Activated CD4-positive, alpha-beta memory T cell treated with anti-CD3 and anti-CD28 coated beads for 36 hours (primary cell): ENCODE measurements at places on chromosomes 3 and 15. TPM values are rescaled to one million over a fixed set of nuclear protein-coding genes. Genes with fewer than 3 reads are reported as not detected.

- DNase-seq, result no peak
Measured at GRCh38 chr3:162166543-162166942, 669.9 kb downstream of the OTOL1 start.

The LRRC3B gene
- total RNA-seq, result not detected

DNA sequence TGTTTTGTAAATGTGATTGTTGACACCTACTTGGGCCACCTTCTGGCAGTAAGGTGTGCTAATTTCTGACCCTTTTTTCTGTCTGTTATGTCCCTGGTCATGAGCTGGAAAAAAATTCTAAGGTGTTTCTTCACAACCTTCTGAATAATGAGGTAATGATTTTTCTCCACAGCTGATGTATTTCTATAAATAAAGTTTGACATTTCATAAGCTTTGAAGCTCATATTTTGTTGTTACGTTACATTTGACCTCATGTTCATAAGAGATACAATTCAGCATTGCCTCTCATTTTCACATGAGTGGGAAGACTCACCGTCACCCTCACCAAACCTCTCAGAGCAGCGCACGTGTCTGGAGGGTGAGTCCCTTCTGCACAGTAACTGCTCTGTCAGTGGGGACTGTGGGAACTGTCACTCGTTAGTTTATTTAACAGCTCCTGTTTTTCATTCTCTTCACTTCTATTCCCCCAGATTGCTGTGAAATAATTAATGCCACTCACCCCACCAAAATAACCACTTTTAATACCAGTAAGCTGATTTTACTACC lies 140.9 kb downstream of the PLCL2 start:
- DNase-seq, result peak; percentile 66

- DNase-seq, result no peak
Measured at GRCh38 chr15:80590761-80591355, 104.3 kb upstream of the ABHD17C start.

GRCh38 chr15:39786447-39787056 lies 3.9 kb upstream of the FSIP1 start:
- DNase-seq, result no peak

The FRG2C gene
- not detected for total RNA-seq

The ZNF860 gene
- total RNA-seq, result not detected

DNA sequence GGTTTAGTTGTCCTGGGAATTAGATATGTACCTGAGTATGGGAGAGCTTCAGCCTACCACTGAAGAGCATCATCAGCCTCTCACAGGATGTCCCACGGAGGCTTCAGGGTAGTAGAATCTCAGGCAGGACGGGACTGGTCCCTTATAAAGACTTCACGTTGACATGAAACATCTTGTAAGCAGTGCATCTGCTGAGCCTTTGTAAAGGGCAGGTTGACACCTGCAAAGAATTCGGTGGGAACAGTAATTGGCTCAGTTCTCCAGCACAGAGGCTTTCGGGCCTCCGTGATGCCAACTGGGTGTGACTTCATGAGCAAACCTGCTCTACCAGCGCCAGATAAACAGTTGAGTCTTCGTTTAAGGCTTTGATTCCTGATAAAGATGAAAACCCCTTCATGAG lies 26.9 kb upstream of the AVEN start:
- no peak for DNase-seq

GRCh38 chr3:128879991-128880390 lies 571 bp downstream of the ACAD9 start:
- peak; percentile 17 for DNase-seq

DNA sequence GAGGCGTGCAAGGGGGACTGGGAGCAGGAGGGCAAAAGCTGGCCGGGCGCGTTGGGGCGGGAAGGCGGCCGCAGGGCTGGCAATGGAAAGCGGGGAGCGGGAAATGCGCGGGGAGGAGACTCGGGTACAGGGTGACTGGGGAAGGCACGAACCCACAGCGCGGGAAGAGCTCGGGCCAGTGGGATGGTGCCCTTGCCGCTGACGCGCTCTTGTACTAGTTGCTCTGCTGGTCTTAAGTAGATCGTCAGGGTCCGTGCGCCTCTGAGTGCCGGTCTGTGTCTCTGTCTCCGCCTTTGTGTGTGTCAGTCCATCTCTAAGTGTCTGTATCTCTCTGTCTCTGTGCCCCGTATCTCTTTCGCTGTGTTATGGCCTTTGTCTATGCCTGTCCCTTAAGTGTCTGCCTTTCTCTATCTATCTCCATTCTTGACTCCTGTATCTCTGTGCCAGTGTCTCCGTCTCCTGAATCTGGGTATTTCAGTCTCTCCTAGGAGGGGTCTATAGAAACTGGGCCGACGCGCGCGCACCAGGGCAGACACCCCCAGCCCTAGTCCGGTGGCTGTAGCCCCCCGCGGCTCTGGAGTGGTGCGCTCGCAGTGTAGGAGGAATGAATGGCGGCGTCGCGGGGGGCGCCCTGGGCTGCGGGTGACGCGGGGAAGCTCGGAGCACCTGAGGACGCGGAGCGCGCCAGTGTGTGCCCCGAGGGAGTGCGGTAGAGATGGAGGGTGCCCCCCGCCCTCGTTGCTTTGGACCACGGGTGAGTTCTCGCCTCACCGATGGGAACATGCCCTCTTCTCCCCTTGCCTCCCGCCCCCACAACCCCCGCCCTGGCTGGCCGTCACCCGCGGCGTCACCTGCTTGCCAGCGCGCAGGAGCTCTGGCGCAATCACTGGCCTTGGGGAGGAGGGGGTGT lies 756 bp upstream of the CAMK2N2 start:
- peak; percentile 58 for DNase-seq

DNA sequence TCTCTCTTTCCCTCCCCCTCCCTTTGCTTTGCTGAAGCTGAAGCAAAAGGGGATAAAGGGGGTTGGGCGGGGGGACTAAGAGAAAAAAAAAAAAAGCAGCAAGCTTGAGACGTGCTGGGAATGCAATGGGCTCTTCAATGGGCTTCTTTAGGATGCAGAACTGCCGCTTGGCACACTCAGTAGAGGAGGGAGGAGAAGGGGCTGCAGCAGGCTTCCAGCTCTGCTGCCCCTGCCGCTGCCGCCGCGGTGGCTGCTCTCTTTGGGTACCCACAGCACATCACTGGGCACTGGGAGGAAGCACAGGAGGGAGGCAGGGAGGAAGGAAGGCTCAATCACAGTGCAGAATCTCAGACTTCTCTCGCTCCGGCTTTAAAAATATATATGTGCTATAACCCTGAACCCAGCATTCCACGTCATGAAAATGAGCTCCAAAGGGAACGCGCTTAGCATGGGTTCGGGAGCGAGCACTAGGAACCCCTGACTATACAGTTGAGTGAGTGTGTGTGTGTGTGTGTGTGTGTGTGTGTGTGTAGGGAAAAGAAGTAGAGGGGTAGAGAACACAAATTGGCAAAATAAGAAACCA lies 3.5 kb downstream of the SLITRK3 start:
- DNase-seq, result no peak

The ECE2 gene
- not detected for total RNA-seq

The EPHA6 gene
- total RNA-seq, result not detected

- DNase-seq, result no peak
Measured at GRCh38 chr3:9280451-9281219, 31.2 kb upstream of the SRGAP3 start.

GRCh38 chr3:49699281-49699979 lies 10.1 kb downstream of the RNF123 start:
- DNase-seq, result no peak

DNA sequence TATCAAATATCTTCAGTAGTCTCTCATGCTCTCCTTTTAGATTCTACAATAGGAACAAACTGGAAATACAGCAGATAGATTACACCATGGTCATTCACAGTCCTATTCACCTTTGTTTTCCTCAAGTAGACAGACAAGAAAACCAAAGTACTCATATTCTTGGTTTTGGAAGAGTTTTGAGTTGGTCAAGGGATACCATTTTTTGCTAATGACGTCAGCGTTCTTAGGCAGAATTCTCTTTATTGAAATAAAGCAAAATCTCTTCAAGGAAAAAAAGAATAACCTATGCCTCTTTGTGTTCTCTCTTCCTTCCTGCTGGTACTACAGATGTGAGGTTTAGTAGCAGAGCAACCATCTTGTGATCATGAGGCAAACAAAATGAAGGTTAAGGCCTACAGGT lies 268.3 kb upstream of the PDZRN3 start:
- no peak for DNase-seq

GRCh38 chr3:160707187-160707794 lies 30.3 kb downstream of the ARL14 start:
- DNase-seq, result no peak

- DNase-seq, result no peak
Measured at GRCh38 chr3:187291001-187291511, 481 bp downstream of the MASP1 start.

The GOLGA6L4 gene
- total RNA-seq, result 1.6 TPM

DNA sequence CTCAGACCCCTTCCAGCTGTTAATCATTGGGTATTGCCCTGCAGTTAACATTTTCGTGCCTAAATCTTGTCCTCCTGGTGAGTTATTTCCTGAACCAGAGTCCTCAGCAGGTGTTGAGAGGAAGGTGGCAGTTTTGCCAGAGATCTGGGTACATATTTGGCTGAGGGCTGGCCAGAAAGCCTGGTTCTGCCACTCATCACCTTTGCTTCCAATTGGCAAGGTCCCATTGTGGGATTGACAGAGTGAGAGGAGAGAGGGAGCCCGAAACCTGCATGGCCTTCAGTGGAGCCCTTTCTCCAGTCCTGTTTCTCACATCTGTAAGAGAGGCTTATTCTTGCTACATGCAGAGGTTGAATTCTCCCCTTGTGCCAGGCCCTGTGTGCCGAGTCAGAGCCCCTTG lies 8.9 kb upstream of the TKT start:
- no peak for DNase-seq

DNA sequence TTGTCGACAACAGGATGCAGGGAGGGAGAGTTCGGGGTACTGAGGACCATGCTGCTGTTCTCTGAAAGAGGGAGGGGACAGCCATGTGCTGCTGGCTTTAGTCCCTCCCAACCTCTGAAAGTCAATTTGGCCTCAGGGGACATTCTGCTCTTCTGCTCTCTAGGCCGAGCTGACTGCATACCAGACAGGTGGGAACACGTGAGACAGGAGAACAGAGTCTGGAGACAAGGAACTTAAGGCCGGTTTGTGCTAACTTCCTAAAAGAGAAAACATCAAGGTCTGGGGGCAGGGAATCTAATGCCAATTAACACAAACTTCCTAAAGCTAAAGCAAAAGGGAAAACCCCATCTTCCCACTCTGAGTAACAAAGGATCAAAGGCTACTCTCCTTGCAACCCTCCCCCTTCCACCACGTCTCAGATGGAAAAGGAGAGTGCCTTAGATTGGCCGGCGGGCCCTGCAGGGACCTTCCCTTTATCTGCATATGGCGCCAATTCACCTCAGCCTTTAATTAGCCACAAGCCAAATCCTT lies 41.0 kb downstream of the SLCO2A1 start:
- no peak for DNase-seq

DNA sequence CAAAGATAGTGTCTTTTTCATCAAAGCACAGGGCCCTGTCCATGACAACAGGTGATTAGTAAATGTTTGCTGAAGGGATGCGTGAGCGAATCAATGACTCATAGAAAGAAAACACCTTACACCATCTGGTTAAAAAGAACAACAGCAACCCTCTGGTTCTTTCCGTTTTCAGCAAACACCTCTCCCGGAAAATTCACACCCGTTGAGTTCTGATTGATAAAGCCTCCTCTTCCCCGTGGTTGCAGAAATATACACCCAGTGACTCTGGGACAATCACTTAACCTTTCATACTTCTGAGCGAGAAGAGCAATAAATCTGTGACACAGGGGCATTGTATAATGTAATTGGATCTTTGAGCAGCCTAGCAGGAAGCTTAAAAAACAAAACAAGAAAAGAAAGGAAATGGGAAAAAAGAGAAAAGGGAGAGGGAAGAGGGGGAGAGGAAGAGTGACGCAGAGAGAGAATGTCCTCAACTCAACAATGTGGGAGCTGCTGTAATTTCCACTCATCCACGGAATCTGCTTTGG lies 37.6 kb downstream of the ADAMTS9 start:
- no peak for DNase-seq

GRCh38 chr15:75114796-75115195 lies 86.9 kb upstream of the C15orf39 start:
- DNase-seq, result no peak

DNA sequence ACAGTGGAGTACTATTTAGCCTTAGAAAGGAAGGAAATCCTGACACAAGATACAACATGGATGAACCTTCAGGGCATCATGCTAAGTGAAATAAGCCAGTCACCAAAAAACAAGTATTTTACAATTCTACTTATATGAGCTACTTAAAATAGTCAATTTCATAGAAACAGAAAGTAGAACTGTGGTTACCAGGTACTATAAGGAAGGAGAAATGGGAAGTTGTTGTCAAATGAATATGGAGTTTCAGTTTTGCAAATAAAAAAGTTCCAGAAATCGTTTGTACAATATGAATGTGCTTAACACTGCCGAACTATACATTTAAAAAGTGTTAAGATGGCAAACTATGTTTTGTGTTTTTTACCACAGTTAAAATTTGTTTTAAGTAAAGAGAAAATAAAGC lies 26.8 kb downstream of the TRANK1 start:
- DNase-seq, result no peak

The HHATL gene
- total RNA-seq, result not detected

DNA sequence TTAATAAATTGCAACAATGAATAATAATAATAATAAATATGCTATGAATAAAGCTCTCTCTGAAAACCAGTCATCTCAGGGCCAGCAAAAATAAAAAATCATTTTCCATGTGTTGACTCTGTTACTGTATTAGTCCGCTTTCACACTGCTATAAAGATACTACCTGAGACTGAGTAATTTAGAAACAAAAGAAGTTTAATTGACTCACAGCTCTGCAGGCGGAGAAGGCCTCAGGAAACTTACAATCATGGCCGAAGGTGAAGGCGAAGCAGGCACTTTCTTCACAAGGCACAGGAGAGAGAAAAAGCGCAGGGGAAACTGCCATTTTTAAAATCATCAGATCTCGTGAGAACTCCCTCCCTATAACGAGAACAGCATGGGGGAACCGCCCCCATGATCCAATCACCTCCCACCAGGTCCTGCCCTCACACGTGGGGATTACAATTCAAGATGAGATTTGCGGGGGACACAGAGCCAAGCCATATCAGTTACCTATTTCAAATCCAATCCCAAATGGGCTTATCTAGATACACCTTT lies 224.1 kb downstream of the IGSF11 start:
- DNase-seq, result peak; percentile 26

GRCh38 chr15:31195871-31196270 lies 94.3 kb upstream of the TRPM1 start:
- DNase-seq, result no peak

- DNase-seq, result peak; percentile 22
Measured at GRCh38 chr3:57910990-57911389, 97.2 kb upstream of the FLNB start.

The NPAP1 gene
- not detected for total RNA-seq

DNA sequence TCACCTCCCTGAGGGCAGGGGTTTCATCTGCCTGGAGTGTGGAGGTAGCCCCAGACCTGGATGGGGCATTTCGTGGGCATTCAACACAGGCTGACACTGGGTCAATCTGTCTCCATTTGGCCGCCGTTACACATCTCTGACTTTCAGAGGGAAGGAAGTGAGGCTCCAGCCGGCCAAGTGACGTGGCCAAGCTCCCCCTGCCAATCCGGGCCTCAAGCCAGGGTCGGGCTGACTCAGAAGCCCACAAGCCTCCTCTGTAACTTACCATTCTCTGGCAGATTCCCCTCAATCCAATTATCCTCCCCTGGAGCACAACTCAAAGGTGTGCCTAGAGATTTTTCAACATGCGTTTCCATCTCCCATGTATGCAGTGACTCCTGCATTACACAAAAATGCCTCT lies 227.6 kb downstream of the KLF13 start:
- no peak for DNase-seq

The MCTP2 gene
- 41.7 TPM for total RNA-seq

- DNase-seq, result peak; percentile 38
Measured at GRCh38 chr3:56754741-56755417, 46.9 kb downstream of the ARHGEF3 start.
